ENCODE measurements at places on chromosomes 11 and 22.
A peak's percentile ranks its signal among the peaks of the same experiment; 100 is the strongest.

DNA sequence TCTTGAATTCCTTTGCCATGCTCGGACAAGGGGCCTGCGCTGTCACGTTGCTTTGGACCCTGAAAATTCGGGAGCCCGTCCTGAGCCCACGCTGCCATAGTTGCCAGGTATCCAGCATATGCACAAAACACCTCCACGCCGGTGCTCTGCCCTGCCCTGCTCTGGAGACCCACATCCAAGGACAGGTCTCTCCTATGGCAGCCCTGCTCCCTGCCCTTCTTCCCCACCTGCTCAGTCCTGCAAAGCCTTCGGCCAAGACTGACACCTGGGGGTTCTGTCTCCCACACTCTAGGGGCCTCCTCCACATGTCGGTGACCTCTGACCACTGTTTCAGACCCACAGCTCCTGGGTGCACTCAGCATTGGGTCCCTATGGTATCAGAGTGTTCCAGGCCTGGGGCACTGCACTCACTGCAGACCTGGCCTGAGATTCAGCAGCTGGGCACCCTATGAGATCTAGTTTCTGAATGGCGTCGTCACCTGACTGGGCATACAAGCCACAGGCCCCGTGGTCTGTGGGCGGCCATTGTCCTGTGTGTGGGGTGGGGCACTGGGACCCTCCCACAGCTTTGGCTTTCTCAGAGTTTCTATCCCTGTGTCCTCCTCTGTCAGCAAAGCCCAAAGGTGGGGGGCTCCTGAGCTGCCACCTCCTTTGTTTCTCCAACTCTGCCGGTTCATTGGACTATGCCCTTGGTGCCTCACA is 2.0 kb upstream of the KRTAP5-6 start:
- DNase-seq, result no peak

GRCh38 chr22:19850763-19851109 is 3.9 kb downstream of the GNB1L start:
- DNase-seq, result no peak

- no peak for DNase-seq
These were observed 44.6 kb downstream of the SGSM3 start for GRCh38 chr22:40414838-40415505.

DNA sequence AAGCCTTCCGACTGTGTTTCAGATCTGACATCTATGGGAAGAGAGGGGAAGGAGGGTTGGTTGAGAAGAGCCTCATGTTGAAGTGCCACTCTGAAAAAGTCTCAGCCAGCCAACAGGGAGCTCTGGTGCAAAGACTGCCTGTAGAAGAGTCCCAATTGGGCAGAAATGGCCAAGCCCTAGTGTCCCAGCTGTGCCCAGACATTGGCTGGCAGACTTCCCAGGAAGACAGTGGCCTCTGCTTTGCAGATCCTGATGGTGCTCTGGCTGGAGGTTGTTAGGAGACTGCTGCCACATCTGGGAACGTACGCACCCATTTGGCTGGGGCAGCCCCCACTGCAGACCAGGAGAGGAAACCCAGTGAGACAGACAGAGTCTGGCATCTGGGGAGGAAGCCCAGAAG is 3.2 kb upstream of the PLA2G3 start:
- DNase-seq, result no peak

DNA sequence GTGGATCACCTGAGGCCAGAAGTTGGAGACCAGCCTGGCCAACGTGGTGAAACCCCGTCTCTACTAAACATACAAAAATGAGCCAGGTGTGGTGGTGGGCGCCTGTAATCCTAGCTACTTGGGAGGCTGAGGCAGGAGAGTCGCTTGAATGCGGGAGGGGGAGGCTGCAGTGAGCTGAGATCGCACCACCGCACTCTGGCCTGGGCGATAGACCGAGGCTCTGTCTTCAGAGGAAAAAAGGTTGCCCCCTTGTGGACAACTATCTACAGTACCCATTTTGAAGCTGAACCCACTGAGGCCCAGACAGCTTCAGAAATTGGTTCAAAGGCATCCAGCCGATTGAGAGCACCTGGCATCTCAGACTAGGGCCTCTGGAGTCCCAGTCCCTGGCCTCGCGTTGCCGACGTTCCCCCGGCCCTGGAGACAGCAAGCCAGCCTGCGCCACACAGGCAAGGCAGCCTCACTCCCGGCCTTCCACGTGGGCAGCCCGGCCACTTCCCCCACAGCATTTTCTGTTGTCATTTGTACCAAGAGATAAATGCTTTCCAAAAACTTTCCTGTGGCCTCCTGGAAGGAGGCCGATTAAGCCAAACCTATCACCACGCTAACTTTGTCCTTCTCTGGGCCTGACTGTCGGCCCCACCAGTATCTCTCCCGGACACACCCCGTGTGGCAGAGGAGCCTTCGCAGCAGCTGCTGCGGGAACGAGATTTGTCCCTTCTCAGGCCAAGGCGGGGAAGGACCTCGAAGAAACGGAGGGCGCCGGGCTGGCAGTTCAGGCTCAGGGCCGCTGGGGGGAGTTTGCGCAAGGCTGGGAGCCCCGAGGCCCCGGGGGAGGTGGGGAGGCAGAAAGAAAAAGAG is 82.8 kb downstream of the FLI1 start:
- no peak for DNase-seq

- DNase-seq, result no peak
These were observed 217.6 kb downstream of the CADM1 start for GRCh38 chr11:115286614-115287013.

GRCh38 chr11:16406226-16406625 is 49.9 kb upstream of the SOX6 start:
- DNase-seq, result no peak

- DNase-seq, result no peak
These were observed 48.8 kb downstream of the FBLN1 start for GRCh38 chr22:45551310-45552016.

- no peak for DNase-seq
These were observed 41.3 kb downstream of the NARS2 start for GRCh38 chr11:78533399-78533798.

DNA sequence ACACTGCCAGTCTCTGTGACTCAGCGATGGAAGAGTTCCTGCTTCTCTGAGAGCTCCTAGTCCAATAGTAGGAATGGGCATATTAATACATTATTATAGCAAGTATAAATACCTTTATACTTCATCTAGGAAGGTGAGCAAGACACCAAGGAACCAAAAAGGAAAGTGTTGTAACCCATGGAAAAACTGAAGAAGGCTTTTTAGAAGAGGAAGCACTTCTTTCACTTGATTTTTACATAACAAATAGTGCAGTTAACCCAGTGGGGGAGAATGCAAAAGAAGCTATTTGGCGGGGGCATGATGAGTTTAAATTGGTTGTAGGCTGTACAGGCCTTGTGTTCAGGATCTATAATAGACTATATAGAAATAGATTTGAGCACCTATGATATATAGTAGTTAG is 31.2 kb upstream of the C11orf87 start:
- DNase-seq, result no peak

DNA sequence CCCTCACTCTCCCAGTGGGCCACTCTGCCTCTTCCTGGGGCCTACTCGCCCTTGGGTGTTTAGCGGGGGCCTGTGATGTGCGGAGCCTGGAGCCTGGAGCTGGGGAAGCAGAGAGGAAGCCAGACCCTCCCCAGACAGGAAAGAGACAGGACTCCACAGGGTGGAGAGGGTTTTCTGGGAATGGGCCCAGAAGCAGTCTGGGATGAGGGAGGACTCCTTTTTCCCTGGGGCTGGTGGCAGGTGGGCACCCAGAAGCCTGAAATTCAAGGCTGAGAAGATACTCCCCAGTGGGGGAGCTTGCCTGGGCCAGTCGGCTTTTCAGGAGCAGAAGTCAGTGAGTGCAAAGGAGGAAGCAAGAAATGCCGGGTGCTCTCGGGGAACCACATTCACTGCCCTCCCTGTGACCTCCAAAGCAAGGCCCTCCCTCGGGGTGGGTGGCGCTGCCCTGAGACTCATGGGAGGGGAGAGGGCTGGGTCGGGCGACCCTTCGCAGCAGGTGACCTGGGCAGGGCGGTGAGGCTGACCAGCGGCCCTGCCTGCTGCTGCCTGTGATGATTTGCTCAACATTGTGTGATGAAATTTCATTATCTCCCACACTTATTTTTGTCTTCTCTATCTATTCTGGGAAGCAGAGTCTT is 1377.4 kb downstream of the BRD1 start:
- DNase-seq, result no peak

DNA sequence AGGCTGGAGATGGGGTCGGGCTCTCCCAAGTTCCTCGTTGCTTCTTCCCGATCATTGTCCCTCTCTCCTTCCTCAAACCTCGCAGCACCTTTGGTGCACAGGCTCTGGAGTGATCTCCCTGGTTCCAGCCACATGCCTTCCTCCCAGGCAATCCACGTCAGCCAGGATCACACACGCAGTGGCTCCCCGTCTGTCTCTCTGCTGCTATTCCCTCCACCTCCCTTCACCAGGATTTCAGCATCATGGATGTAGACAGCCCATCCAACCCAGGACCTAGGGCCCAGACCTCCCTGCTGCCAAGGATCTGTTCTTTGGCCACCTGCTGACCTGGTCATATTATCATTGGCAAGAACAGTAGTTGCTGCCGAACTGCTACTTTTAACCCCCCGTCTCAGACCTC is 40.1 kb downstream of the RBX1 start:
- no peak for DNase-seq

- no peak for DNase-seq
These were observed 19.5 kb downstream of the BRSK2 start for GRCh38 chr11:1409108-1409851.

DNA sequence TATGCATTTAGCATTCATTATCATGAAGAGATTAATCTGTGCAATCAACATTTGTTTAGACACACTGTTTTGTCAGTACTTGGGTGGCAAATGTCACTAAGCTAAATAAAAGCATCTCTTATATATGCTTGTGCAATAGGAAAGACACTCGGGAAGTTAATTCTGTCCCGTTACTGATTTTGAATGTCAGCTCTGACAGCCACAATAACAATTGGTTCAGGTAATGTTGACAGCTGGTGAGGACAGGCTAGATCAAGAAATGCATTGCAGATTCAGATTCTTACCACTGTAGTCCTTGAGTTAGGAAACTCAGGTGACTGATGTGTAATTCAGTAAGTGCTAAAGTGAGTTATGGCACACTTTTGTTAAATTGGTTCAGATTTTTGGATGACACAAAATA is 523.8 kb upstream of the FAT3 start:
- DNase-seq, result no peak

GRCh38 chr11:85647078-85647477 is 689 bp upstream of the TMEM126A start:
- no peak for DNase-seq

- no peak for DNase-seq
These were observed 328.3 kb upstream of the NARS2 start for GRCh38 chr11:78902771-78903507.

DNA sequence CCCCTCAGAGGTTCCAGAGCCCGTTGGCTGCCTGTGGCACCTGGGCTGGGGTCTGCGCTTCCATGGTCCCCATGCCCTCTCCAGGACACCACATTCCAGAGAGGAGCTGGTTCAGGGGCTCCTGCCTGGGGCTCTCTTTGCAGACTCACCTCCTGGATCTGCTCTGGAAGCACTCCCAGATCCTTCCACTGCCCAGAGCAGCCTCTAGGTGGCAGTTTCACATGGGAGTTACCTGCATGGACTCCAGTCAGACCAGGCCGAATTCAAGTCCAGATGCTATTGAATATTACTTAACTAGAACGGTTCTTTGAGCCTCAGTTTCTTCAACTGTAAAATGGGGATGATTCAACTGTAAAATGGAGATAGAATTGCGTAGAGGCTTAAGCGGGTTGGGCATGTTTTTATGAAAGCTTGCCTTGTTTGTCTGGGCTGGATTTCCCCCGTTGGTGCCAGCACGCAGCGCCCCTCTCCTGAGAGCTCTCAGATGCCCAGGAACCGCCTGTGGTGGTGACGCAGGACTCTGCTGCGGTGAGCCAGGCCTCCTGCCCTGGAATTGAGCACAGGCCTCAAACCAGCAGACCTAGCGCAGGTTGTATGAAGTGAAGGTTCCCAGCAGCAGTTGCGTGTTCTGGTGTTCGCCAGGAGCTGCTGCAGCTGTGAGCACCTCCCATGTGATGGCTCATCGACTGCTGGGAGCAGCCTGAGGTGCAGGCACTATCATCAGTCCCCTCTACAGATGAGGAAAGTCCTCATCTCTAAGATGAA is 44.2 kb downstream of the LMO1 start:
- peak; percentile 53 for DNase-seq

DNA sequence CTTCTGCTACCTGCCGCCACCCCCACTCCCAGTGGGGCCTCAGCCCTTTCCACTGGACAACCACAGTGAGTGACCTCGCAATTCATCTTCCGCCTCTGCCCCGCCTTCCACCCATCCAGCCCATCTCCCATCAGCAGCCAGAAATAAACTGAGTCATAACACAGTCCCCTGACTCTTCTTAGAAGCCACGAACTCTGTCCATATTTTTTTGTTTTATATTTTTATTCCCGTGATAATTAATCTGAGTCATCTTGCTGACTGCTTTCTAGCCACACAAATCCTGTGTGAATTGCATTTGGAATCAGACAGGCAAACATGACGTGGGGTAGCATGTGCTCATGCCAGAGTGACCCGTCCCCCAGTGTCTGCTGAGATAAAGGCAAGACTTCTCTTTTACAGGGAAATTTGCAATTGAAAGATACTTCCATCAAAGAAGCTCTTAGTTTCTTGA is 7.0 kb downstream of the FADD start:
- DNase-seq, result no peak

- DNase-seq, result no peak
These were observed 56.7 kb upstream of the PPP6R3 start for GRCh38 chr11:68403831-68404230.

Measured in COLO829 (cell line).